ENCODE measurements at places on chromosomes 5 and 9. TPM values are rescaled to one million over a fixed set of nuclear protein-coding genes. Genes with fewer than 3 reads are reported as not detected.

The SPATA31E1 gene
- not detected for total RNA-seq

The FAM170A gene
- not detected for total RNA-seq

The SLC6A7 gene
- not detected for total RNA-seq

The ANKRD34B gene
- total RNA-seq: not detected

The PDE6A gene
- not detected for total RNA-seq

The SPINK4 gene
- not detected for total RNA-seq

The KCNIP1 gene
- not detected for total RNA-seq

The PCDHGA1 gene
- under 0.01 TPM for total RNA-seq

The TMEM215 gene
- not detected for total RNA-seq

The STK10 gene
- total RNA-seq: 14.4 TPM

The CSNK1G3 gene
- total RNA-seq: 26.2 TPM

The HSD17B3 gene
- total RNA-seq: 0.30 TPM

The TEX48 gene
- total RNA-seq: not detected

The TOR4A gene
- 33.9 TPM for total RNA-seq

The PCDHB7 gene
- total RNA-seq: 0.15 TPM

The CTSV gene
- 0.89 TPM for total RNA-seq

The DBH gene
- total RNA-seq: not detected

The SAXO1 gene
- total RNA-seq: not detected

The KLF9 gene
- total RNA-seq: 33.7 TPM

The CDKN2B-AS1 gene
- total RNA-seq: 0.89 TPM

The CKMT2 gene
- 1.0 TPM for total RNA-seq

The C1QTNF2 gene
- total RNA-seq: 0.74 TPM

The MZB1 gene
- not detected for total RNA-seq

The THBS4 gene
- 2.4 TPM for total RNA-seq

The SELENOP gene
- 30.4 TPM for total RNA-seq

The SPATA31A3 gene
- not detected for total RNA-seq

The HTR1A gene
- total RNA-seq: not detected

The RNF183 gene
- total RNA-seq: not detected

The CCDC152 gene
- total RNA-seq: 4.0 TPM

The CENPK gene
- 16.1 TPM for total RNA-seq

The GPR151 gene
- total RNA-seq: not detected

The PHYKPL gene
- 17.2 TPM for total RNA-seq

The CSF1R gene
- not detected for total RNA-seq

The EPB41L4B gene
- total RNA-seq: 0.45 TPM

The DMRT3 gene
- not detected for total RNA-seq

The ACOT12 gene
- 0.84 TPM for total RNA-seq

The PCDHA12 gene
- total RNA-seq: not detected

The FASTKD3 gene
- total RNA-seq: 9.2 TPM

The CDH12 gene
- total RNA-seq: not detected

All from bronchus fibroblast of lung (primary cell).